Osteoblast (primary cell): ENCODE measurements at places on chromosomes 6 and 20. TPM values are rescaled to one million over a fixed set of nuclear protein-coding genes. Genes with fewer than 3 reads are reported as not detected.

The NKX2-2 gene
- under 0.01 TPM in 1 of 2 replicates, not detected in the other for total RNA-seq

The SLC17A3 gene
- not detected in 2 replicates for total RNA-seq

The EDN1 gene
- 0.88 and 1.4 TPM in 2 replicates for total RNA-seq

The PRDM13 gene
- total RNA-seq: not detected in 2 replicates

The PTCHD4 gene
- total RNA-seq: 6.5 and 9.7 TPM in 2 replicates

The GSTA1 gene
- total RNA-seq: not detected in 2 replicates

The ULBP3 gene
- total RNA-seq: 11.2 and 12.7 TPM in 2 replicates

The BPIFB2 gene
- total RNA-seq: not detected in 2 replicates

The SAYSD1 gene
- total RNA-seq: 29.8 and 31.1 TPM in 2 replicates

The RIMS4 gene
- 0.29 and 0.36 TPM in 2 replicates for total RNA-seq

The RTF2 gene
- total RNA-seq: 69.1 and 69.8 TPM in 2 replicates

The TOX2 gene
- total RNA-seq: 0.88 and 1.1 TPM in 2 replicates

The MOCS1 gene
- total RNA-seq: 25.3 and 28.3 TPM in 2 replicates

The ZSCAN23 gene
- 6.9 and 7.4 TPM in 2 replicates for total RNA-seq

The MUCL3 gene
- total RNA-seq: not detected in 2 replicates

The SLC24A3 gene
- 0.29 and 1.1 TPM in 2 replicates for total RNA-seq

The PACSIN1 gene
- total RNA-seq: not detected in 2 replicates

The TPBG gene
- total RNA-seq: 47.8 and 48.6 TPM in 2 replicates

The TCF21 gene
- total RNA-seq: not detected in 2 replicates

The SLC17A9 gene
- total RNA-seq: 5.6 and 6.5 TPM in 2 replicates

The OPN5 gene
- under 0.01 TPM in 1 of 2 replicates, not detected in the other for total RNA-seq

The PROKR2 gene
- not detected in 2 replicates for total RNA-seq

The KHDRBS2 gene
- not detected in 2 replicates for total RNA-seq

The HSPA12B gene
- total RNA-seq: not detected in 2 replicates

The COL12A1 gene
- 1,393 and 1,591 TPM in 2 replicates for total RNA-seq

The LRRN4 gene
- total RNA-seq: not detected in 2 replicates
